ENCODE measurements at places on chromosomes 4 and X.

DNA sequence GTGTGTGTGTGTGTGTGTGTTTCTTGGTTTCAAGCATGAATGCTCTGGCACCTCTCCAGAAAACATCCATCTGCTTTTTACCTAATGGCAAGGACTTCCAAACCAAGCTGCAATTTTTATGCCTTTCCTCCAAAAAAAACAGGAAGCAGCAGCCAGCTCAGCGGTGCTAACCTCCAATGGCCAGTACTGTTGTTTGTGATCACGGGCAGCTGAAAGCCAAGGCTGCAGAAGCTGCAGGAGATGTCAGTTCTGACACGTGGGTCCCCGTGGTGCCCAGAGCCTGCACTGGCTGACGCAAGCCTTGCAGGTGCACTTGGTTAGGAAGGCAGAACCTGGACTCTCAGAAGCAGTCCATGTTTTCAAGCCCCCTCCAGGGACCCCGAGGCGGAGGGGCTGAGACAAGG is 313.6 kb upstream of the DDX53 start:
- DNase-seq, result no peak
- no peaks in the 10 kb centered on the region for H3K27me3 ChIP-seq
- no peaks in the 10 kb centered on the region for H3K4me1 ChIP-seq
- no peaks in the 10 kb centered on the region for H3K36me3 ChIP-seq

DNA sequence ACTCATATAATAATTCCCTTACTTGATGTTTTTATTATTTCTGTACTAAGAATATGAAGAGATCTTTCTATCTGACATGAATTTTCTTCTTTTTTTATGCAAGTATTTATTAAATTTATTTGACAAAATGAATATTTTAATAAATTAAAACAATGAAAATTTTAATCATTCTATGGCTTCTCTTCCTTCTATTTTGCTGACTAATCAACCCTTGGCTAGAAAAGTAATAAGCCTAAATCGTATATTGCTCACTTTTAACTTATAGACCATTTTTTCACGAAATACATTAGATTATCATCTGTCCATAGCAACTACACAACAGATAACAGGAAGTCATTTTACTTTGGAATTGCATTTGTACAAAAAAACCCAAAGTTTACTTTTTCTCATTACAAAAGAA is 38.6 kb downstream of the PRSS12 start:
- no peaks in the 10 kb centered on the region for H3K27me3 ChIP-seq
- no peaks in the 10 kb centered on the region for H3K36me3 ChIP-seq
- no peak overlapping the region for H3K27ac ChIP-seq
- H3K4me3 ChIP-seq, result no peak overlapping the region
- H3K4me1 ChIP-seq, result no peaks in the 10 kb centered on the region

GRCh38 chr4:101050088-101050836 is 297.1 kb downstream of the PPP3CA start:
- no peaks in the 10 kb centered on the region for H3K36me3 ChIP-seq
- H3K4me1 ChIP-seq, result no peaks in the 10 kb centered on the region
- no peaks in the 10 kb centered on the region for H3K27me3 ChIP-seq
- no peak overlapping the region for H3K27ac ChIP-seq
- no peak for DNase-seq
- H3K4me3 ChIP-seq, result no peak overlapping the region

DNA sequence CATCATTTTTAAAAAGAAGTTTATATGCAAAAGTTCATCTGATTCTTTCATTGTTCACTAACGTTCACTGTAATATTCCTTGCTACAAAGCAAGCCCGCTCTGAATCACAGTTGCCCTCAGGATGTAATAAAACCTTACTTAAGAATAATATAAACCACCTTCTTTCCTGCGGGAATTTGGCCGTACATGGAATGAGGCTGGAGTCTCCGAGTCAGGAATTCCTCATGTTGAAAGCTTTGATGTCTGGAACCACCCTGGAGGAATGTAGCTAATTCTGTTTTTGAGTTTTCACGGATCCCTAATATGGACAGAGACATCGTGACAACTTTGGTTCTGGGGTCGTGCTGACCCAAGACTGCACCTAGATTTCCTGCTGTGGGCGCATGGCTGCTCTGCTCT is 58.5 kb downstream of the CRLF2 start:
- H3K4me1 ChIP-seq, result no peaks in the 10 kb centered on the region
- H3K4me3 ChIP-seq, result no peak overlapping the region
- no peaks in the 10 kb centered on the region for H3K27me3 ChIP-seq
- H3K36me3 ChIP-seq, result no peaks in the 10 kb centered on the region
